ENCODE measurements at places on chromosomes 5 and 9.

- DNase-seq: no peak
These were observed 106.2 kb downstream of the FBXL7 start for GRCh38 chr5:15606197-15606596.

DNA sequence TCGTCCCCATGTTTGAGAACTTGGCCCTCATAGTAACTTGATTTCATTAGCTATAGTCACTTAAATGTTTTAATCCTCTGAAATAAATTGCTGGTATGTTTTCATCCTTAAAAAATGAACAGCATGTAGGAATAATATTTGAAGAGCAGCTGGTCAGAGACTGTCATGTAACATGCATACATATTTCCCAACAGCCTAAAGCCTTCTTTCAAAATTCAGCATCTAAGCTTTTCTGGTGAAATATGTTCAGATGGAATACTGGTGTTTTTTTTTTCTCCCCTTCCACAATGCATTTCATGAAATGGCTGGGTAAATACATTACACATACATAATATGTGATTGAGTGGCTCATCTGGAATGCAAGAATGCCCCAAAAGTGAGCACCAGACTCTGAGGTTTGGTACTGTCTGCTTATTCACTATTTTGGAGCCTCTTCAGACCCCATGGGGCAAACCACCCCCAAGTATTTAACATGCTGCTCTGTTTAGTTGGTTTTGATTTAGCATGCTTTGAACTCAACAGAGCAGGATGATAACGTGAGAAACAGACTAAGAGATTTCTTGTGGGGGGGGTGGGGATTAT lies 94.0 kb downstream of the SMARCA2 start:
- no peak for DNase-seq

DNA sequence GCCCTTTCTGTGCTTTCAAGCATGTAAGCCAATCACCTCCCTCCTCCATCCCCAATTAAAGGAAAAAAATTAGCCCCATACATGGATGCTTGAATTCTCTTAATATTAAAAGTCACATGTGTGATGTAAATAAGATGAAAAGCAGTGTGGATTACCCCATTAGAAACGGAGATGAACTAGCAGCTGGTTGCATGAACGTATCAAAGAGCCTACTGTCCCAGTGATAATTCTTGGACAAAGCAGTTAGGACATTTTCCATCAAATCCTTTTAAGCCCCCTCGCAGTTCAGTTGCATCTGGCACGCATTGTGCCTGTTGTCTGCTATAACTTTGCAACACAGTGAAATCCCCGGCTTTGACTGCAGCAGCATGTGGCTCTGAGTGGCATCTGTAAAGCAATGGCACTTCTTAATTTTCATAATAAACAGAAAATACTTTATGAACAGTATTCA lies 285.6 kb downstream of the FBXL7 start:
- no peak for DNase-seq

GRCh38 chr5:163758283-163758711 lies 252.9 kb downstream of the MAT2B start:
- DNase-seq: no peak

GRCh38 chr9:93944011-93944410 lies 11.1 kb downstream of the BARX1 start:
- no peak for DNase-seq

DNA sequence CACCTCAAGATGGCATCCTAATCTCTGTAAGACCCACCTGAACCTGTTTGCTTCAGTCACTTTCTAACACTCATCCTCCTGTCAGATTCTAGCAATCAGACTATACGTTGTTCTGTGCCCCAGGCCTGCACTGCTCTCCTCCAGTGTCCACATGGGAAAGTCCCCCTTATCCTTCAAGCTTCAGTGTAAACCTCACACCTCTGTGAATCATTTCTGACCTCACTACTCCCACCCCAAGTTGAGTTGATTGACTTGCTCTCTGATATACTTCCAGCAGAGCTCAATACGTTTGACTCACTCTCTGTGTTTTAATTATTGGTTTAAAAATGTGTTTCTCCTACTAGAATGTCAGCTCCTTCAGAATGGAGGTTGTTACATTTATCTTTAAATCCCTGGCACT lies 240.2 kb downstream of the FBXL17 start:
- no peak for DNase-seq

- DNase-seq: no peak
These were observed 428.8 kb downstream of the ARHGEF28 start for GRCh38 chr5:74054641-74055421.

DNA sequence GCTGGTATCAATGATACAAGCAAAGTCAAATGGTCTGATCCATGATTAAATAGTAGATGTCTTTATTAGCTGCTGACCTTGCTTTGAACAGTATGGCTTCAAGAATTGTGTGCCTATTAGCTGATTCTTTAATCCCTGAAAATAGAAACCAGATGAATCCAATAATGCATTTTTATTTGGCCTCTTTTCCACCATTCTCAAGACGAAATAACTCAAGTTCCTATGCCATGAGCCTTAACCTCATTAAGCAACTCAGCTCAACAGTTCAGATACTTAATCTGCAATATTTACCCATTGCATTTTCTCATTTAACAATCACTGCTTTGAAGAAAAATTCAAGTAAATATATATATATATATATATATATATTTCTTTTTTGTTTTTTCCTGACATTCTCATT lies 588.6 kb upstream of the MEF2C start:
- DNase-seq: no peak

DNA sequence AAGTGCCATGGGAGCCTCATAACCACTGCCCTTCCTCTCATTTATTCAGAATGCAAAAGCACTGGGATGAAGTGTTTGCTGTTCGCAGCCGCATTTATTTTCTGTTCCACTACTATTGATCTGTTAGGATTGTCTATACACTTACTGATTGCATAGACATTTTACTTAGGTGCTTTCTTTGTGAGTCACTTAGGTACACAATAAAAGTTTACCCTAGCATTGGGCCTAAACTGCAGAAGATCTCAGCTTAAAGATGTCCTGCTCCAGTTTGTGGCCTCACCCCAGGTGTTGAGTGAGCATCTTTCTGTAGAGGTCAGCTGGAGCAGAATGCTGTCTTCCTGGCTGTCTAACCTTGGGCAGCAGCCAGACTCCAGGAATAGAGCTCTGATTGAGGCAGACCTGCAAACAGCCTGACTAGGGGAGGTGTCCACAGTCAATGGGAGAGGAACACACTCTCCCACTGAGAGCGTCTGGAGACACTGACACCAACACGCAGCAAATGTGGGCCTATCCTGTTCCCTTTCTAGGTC lies 54.0 kb downstream of the GPR21 start:
- DNase-seq: no peak

- no peak for DNase-seq
These were observed 246.6 kb upstream of the CCNG1 start for GRCh38 chr5:163190784-163191183.

DNA sequence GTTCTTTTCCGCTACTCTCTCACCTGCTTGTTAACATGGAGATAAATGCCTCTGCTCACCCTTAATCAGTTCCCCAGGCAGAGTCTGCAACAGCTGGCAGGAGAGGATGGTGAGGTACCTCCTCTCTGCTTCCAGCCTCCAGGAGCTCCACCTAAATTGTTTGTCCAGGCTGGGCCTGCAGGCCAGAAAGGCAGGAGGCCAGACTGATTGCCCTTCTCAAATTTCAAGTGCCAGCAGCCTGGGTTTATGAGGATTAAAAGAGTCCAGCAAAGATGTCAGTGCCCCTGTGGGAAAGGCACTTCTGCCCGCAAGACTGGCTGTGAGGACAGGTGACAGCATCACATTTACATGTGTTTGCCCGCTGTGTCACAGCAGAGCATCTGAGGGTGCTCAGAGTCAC lies 19.8 kb downstream of the CORO2A start:
- DNase-seq: no peak

DNA sequence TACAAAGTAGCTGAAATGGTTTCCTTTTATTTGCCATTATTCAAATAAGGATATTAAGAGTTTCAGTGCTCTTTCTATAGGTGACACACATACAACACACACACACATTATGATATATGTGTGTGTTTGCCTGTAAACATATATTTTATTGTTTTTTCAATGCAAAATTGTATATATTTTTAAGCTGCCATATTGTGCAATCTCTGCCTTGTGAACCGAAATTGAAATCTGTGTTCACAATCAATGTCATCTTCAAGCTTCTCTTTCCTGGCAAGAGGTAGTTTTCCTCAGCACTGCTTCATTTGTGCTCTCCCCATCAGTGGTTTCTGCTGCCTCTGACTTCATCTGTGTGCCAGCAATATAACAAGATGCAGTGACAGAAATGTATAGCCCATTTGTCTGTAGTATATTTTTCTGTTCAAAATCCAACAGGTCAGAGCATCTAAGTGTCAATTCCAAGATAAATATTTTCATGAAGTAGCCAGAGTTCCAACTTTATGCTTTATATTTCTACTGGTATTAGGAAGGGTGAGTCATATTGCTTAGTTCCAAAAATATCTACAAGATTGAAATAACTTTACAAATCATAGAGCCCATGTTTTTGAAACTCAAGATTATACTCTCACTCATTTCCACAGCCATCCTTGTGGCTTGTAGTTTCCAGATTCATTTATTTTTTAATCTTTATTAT lies 1704.8 kb upstream of the CDH9 start:
- no peak for DNase-seq

GRCh38 chr9:115913696-115914095 lies 239.9 kb upstream of the PAPPA start:
- DNase-seq: no peak

DNA sequence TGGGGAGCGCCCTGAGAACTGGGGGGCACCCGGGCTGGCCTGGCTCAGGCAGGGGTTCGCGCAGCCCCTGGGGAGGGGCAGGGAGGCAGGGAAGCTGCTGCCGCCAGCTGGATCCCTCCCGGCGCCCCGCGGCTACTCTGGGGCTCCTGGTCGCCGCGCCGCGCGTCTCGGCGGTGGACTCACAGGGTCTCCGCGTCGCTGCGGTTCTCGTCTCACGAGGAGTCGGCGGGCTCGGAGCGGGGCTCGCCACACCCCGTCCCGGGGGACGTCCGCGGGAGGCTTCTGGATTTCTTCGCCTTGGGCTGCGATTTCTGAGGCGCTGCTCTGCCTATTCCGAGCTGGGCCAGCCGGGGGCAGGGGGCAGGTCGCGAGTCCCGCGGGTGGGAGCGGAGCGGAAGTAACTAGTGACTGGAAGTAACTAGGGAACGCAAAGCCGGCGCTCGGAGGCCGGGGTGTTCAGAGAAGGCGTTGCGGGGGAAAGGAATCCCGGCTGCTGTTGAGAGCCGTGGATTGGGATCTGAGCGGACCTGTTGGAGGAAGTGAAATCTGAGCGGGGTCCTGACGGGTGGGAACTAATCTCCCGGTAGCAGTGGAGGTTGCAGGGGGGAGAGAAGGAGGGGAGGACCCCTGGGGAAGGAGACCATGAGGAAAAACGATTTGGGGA lies 511 bp downstream of the CYSTM1 start:
- DNase-seq: peak; percentile 63

DNA sequence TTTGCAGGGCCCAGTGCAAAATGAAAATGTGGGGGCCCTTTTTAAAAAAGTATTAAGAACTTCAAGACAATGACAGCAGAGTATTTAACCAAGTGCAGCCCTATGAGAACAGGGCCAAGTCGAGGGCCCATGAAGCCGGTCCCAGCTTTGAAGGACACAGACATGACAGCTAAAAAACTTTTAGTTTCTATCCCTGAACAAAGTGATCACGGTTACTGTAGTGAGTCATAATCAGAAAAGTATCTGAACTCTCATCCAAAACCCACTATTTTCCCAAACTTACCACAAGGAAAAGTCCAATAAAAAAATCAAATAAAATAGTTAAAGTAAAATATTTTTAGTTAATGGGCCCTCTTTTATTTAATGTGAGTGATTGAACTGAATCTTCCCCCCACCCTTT lies 126.0 kb downstream of the MEF2C start:
- DNase-seq: no peak

DNA sequence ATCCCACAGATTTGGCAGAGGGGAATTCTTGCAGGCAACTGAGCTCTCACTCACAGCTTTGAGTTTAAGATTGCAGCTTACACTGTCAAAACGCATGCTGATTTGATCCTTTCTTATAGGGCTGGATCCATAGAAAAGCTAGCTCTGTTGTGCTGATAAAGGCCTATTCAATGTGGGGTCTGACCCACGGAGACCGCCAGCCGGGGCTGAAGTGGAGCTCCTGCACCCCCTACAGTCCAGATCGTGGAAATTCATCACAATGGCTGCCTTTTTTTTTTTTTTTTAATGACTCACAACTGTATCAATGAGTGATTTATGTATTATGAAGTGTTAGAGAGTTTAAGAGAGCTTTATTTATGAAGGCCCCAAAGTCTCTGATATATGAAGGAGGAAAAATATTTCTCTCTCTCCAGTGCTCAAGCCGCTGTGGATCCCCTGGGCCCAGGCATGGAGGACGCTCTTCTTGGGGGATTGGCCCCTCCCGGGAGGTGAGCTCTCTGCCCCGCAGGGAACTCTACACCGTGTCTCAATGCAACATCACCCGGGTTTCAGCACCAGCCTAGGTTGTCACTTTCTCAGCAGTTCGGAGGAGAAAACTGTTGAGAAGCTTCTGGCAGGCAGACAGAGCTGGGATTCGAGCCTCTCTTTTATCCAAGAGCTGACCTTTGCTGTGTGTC lies 700.2 kb downstream of the IRX1 start:
- DNase-seq: no peak

- no peak for DNase-seq
These were observed 184.3 kb downstream of the CTNND2 start for GRCh38 chr5:11719888-11720481.

- DNase-seq: no peak
These were observed 111.7 kb upstream of the NEK6 start for GRCh38 chr9:124146031-124146561.

GRCh38 chr9:96875461-96876142 lies 21.3 kb upstream of the ZNF782 start:
- peak; percentile 89 for DNase-seq

GRCh38 chr5:154098465-154098864 lies 59.7 kb downstream of the MFAP3 start:
- DNase-seq: no peak

- DNase-seq: no peak
These were observed 28.2 kb upstream of the NCS1 start for GRCh38 chr9:130143958-130144366.

DNA sequence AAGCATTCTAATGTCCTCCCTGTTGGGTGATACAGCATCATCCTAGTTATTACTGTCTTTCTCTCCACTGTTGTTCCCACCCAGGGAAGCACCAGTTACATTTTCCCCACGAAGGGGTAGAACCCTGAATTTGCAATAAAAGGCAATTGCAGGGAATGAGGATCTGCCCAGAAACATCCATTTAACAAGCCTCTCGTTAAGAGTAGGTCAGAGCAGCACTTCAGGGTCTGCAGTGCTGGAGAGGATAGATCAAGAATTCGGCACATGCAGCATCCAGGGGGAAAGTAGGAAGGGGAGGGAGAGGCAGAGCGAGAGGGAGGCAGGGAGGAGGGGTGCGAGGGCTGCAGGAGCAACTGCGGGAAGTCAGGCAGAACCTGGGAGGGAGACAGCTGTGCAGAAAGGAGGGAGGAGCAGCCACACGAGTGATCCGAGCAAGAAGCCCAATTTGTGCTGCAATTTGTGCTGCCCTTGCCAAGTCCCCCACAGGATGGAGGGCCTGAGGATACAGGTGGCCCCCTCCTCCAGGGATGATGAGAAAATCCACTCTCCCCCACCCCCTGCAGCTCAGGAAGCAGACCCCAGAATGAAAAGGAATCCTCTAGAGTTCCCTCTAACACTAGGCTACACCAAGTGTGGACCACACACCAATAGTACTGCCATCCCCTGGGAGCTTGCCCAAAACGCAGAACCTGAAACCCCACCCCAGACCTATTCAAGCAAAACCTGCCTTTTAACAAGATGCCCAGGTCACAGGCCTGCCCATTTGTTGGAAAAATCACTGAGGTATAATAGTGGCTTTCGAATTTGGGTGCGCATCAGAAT lies 62.2 kb downstream of the EPB41L4B start:
- DNase-seq: no peak

All from A549 (cell line).